ENCODE measurements at places on chromosomes 12 and 14. TPM values are rescaled to one million over a fixed set of nuclear protein-coding genes. Genes with fewer than 3 reads are reported as not detected.
A peak's percentile ranks its signal among the peaks of the same experiment; 100 is the strongest.

- no peak for DNase-seq
- H3K27ac ChIP-seq = no peak overlapping the region
- H3K36me3 ChIP-seq = no peaks in the 10 kb centered on the region
- no peaks in the 10 kb centered on the region for H3K27me3 ChIP-seq
Observed at GRCh38 chr14:58535044-58535443, 102.7 kb upstream of the DACT1 start.

GRCh38 chr12:104999347-104999685 is 13.2 kb downstream of the NOPCHAP1 start:
- no peak overlapping the region for H3K27ac ChIP-seq
- H3K4me3 ChIP-seq = no peak overlapping the region
- peaks cover 85% of the 10 kb centered on the region for H3K36me3 ChIP-seq
- no peak for DNase-seq

- peaks cover 6% of the 10 kb centered on the region for H3K27me3 ChIP-seq
- peak; percentile 84 for DNase-seq
- peak within 1 kb of the TSS; percentile 90 for H3K4me3 ChIP-seq
Observed at GRCh38 chr12:63779498-63780481, at the start of gene RXYLT1. RXYLT1 (plus strand) TSS chr12:63779909; CDS start chr12:63779961, 52 bp downstream.

- no peak overlapping the region for H3K27ac ChIP-seq
- no peaks in the 10 kb centered on the region for H3K4me1 ChIP-seq
- no peak overlapping the region for H3K4me3 ChIP-seq
- no peak for DNase-seq
- peaks cover 22% of the 10 kb centered on the region for H3K27me3 ChIP-seq
Observed at GRCh38 chr12:12133785-12134184, 63.0 kb downstream of the BCL2L14 start.

- DNase-seq = no peak
- no peaks in the 10 kb centered on the region for H3K4me1 ChIP-seq
- H3K27ac ChIP-seq = no peak overlapping the region
- peaks cover 6% of the 10 kb centered on the region for H3K27me3 ChIP-seq
Observed at GRCh38 chr12:21580748-21581516, 23.7 kb downstream of the GYS2 start.

DNA sequence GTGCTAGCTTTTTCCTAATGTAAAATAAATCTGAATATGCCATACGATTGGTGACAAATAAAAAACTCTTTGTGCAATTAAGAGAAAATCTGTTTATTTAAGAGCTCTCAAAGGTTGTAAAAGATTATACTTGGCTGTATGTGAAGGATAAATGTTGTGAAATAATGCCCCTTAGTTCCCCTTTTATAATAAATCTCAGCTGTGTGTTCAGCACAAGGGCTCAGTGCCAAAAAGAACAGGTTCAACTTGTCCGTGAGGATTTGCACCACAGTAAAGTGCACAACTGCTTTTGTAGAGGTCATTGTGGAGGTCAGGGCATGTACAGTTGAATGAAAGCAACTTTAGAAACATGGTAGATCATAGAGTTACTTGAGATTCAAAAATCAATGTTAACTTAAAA is 118.6 kb downstream of the TRMT5 start:
- H3K27ac ChIP-seq = no peak overlapping the region
- no peaks in the 10 kb centered on the region for H3K27me3 ChIP-seq
- peaks cover 10% of the 10 kb centered on the region for H3K36me3 ChIP-seq
- no peak for DNase-seq
- no peaks in the 10 kb centered on the region for H3K4me1 ChIP-seq
- H3K4me3 ChIP-seq = no peak overlapping the region

- DNase-seq = no peak
- peaks cover 42% of the 10 kb centered on the region for H3K27me3 ChIP-seq
- no peak overlapping the region for H3K4me3 ChIP-seq
- no peak overlapping the region for H3K27ac ChIP-seq
Observed at GRCh38 chr14:51576117-51576430, 75.6 kb upstream of the FRMD6 start.

GRCh38 chr12:4293966-4294505 is 20.5 kb downstream of the CCND2 start:
- DNase-seq = no peak
- no peaks in the 10 kb centered on the region for H3K27me3 ChIP-seq
- H3K36me3 ChIP-seq = peaks cover 88% of the 10 kb centered on the region
- H3K4me3 ChIP-seq = peak overlapping the region; percentile 55
- H3K4me1 ChIP-seq = peaks cover 70% of the 10 kb centered on the region
- H3K27ac ChIP-seq = peak overlapping the region; percentile 94

GRCh38 chr14:36835128-36835527 is 173.5 kb downstream of the PAX9 start:
- no peaks in the 10 kb centered on the region for H3K4me1 ChIP-seq
- H3K36me3 ChIP-seq = no peaks in the 10 kb centered on the region
- H3K27ac ChIP-seq = no peak overlapping the region
- no peak overlapping the region for H3K4me3 ChIP-seq
- no peak for DNase-seq
- H3K27me3 ChIP-seq = no peaks in the 10 kb centered on the region

DNA sequence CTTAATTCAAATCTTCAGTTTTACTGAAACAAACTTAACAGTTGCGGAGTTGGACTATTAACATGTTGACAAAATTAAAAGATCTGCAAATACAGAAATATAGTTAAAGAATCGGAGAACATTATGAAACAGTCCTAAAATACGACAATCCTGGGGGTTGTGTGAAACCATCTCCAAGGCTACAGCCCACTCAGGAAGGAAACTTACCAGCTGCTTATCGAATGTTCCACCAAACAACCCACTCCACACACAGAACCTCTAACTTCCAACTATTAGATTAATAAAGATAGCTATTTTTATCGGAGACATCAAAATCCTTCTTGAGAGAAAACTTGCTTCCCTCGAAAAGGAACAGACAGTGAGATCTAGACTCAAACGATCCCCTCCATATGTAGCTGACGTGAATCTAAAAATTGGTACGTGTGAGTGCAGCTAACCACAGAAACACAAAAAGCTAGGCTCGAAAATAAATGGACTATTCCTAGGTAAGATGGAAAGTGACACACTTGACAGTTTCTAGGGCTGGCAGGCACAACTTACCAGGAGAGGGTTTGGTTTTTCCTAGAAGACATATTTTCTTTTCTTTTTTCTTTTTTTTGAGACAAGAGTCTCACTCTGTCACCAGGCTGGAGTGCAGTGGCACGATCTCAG is 12.9 kb downstream of the VPS37B start:
- peak overlapping the region; percentile 10 for H3K27ac ChIP-seq
- H3K4me1 ChIP-seq = peaks cover 86% of the 10 kb centered on the region
- no peaks in the 10 kb centered on the region for H3K27me3 ChIP-seq
- H3K4me3 ChIP-seq = peak overlapping the region; percentile 13
- no peak for DNase-seq

- no peaks in the 10 kb centered on the region for H3K27me3 ChIP-seq
- no peak overlapping the region for H3K4me3 ChIP-seq
- H3K36me3 ChIP-seq = peaks cover 52% of the 10 kb centered on the region
- H3K27ac ChIP-seq = no peak overlapping the region
- no peak for DNase-seq
Observed at GRCh38 chr14:64937171-64937820, 5.2 kb downstream of the GPX2 start.

DNA sequence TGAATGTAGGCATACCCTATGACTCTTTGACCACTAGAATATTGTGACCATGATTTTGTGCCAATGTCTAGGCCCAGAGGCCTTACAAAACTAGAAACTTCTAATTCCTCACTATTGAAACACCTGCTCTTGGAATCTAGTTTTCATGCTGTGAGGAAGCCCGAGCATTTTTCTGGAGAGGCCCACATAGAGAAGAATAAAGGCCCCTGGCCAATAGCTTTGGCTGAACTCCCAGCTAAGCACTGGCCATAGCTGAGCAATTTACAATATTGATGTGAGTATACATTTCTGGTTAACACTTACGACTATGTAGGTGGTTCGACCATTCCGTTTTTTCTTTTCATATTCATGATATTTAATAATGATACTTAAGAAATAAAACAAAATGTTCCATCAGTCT is 190.3 kb downstream of the KCNH5 start:
- DNase-seq = no peak
- H3K27ac ChIP-seq = no peak overlapping the region
- no peaks in the 10 kb centered on the region for H3K27me3 ChIP-seq
- no peaks in the 10 kb centered on the region for H3K36me3 ChIP-seq
- H3K4me1 ChIP-seq = no peaks in the 10 kb centered on the region

GRCh38 chr12:108313241-108313605 is 25.9 kb downstream of the CMKLR1 start:
- DNase-seq = no peak
- H3K36me3 ChIP-seq = peaks cover 2% of the 10 kb centered on the region
- peaks cover 60% of the 10 kb centered on the region for H3K4me1 ChIP-seq

DNA sequence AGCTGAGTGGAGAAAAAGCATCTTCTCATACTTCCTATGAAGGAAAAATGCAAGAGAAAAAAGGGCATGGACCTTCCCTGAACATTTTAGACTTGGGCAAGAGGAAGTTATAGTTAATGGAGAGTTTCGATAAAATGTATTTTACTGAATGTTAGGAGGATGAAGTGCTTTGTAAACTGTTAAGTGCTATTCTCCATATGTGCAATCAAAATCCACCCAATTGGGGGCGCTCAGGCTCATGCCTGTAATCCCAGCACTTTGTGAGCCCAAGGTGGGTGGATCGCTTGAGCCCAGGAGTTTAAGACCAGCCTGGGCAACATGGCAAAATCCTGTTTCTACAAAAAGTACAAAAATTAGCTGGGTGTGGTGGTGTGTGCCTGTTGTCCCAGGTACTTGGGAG is 1.9 kb upstream of the CNPY2 start:
- no peak overlapping the region for H3K4me3 ChIP-seq
- peaks cover 16% of the 10 kb centered on the region for H3K4me1 ChIP-seq
- no peaks in the 10 kb centered on the region for H3K27me3 ChIP-seq
- no peak overlapping the region for H3K27ac ChIP-seq
- DNase-seq = no peak

- H3K36me3 ChIP-seq = no peaks in the 10 kb centered on the region
- no peaks in the 10 kb centered on the region for H3K4me1 ChIP-seq
- H3K27me3 ChIP-seq = peaks cover 2% of the 10 kb centered on the region
- no peak for DNase-seq
Observed at GRCh38 chr12:69044887-69045286, 111.9 kb upstream of the CPM start.

- H3K4me3 ChIP-seq = peak overlapping the region; percentile 93
- H3K27ac ChIP-seq = peak overlapping the region; percentile 94
- H3K36me3 ChIP-seq = peaks cover 12% of the 10 kb centered on the region
- H3K4me1 ChIP-seq = peaks cover 29% of the 10 kb centered on the region
- no peaks in the 10 kb centered on the region for H3K27me3 ChIP-seq
Observed at GRCh38 chr14:102362084-102362483, 606 bp downstream of the CINP start.

- no peak for DNase-seq
- H3K27ac ChIP-seq = no peak overlapping the region
Observed at GRCh38 chr12:81330480-81330879, 252.6 kb downstream of the ACSS3 start.

DNA sequence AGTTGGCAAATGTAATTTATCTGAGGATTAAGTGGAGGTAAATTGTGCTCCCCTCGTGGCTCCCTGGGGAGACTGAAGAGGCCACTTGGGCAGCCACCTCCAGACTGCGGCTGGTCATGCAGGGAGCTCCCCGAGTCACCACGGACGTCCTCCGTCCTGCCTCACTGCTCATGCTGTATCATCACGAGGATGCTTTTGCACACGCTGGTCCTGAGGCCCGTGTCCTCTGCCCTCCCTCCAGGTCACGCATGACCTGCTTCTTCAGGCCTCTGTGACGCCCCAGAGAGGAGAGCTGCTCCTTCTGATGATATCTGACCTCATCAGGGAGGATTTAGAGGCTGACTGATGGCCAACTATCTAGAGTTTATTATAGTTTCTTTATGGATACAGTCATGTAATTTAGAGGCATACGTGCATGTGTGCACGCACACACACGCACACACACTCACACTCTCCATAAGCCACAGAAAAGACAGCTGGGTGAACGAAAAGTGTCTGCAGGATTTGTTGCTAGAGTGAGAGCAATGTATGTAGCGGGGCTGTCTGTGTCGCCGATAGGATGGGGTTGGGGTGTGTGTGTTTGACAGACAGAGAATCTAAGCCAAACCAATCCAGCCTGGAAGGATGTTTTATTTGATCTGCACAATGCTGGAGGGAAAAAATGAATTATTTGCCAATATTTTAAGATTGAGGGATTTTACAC is 160.0 kb downstream of the ADGRD1 start:
- peaks cover 5% of the 10 kb centered on the region for H3K27me3 ChIP-seq
- DNase-seq = no peak
- no peak overlapping the region for H3K4me3 ChIP-seq
- H3K36me3 ChIP-seq = no peaks in the 10 kb centered on the region
- H3K27ac ChIP-seq = no peak overlapping the region

GRCh38 chr12:115708801-115709200 is 568.7 kb downstream of the MED13L start:
- no peaks in the 10 kb centered on the region for H3K36me3 ChIP-seq
- H3K27ac ChIP-seq = no peak overlapping the region
- H3K4me1 ChIP-seq = no peaks in the 10 kb centered on the region
- H3K4me3 ChIP-seq = no peak overlapping the region

DNA sequence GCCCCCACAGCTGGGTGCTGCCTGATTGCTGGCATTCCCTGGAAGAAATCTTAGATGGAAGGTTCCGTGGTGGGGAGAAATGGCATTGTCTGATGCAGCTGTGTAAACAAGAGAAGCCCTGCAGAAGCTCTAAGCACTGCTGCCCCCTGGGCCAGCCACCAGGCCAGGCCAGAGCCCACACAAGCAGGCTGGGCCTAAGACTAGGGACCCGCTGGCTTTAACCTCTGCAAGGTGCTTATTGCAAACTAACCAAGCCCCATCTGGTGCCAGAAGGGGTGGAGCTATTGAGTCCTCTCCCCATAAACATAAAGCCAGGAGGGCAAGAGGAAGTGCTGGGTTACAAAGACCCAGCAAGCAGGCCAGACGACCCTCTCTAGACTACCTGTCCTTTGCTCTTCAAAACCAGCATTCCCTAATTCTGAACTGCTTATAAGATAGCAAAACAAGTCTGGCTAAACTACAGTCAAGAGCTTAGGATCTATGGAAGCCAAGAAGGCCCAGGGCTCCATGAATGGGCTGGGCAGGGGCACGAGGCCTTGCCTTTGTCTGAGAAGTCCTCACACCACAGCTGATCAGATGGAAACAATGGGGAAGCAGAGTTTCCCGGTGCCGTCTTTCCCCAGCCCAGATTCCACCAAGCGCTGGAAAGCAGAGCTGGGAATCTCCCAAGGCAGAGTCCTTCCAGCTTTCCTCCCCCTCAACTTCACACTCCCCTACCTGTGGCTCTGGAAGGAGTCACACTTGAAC is 28.8 kb downstream of the P2RX4 start:
- H3K4me3 ChIP-seq = no peak overlapping the region
- peaks cover 63% of the 10 kb centered on the region for H3K36me3 ChIP-seq
- peak overlapping the region; percentile 96 for H3K27ac ChIP-seq
- H3K4me1 ChIP-seq = peaks cover 44% of the 10 kb centered on the region
- no peak for DNase-seq

DNA sequence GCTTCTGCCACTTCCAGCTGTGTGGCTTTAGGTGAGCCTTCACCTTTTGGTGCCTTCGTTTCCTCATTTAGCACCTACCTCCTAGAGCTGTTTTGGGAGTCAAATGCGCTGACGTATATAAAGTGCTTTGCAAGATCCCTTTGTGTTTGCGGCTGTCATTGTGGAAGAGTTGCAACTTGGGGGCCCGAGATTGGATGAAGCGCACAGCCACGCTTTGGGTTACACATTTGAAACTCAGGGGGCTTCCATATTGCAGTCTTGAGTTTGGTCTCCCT is 636 bp upstream of the ARL6IP4 start:
- peak overlapping the region; percentile 85 for H3K4me3 ChIP-seq
- peaks cover 69% of the 10 kb centered on the region for H3K4me1 ChIP-seq
- peaks cover 43% of the 10 kb centered on the region for H3K36me3 ChIP-seq
- H3K27me3 ChIP-seq = no peaks in the 10 kb centered on the region

Gene TBPL2
- total RNA-seq = not detected

Gene IAPP
- not detected for total RNA-seq

Gene GDF3
- not detected for total RNA-seq

Gene TEAD4
- 0.34 TPM for total RNA-seq

Gene OTUB2
- total RNA-seq = 1.7 TPM

Measured in activated CD8-positive, alpha-beta T cell treated with anti-CD3 and anti-CD28 coated beads, Interleukin-2, amount 10 ng/mL, durations not matched to agents 7 days and 5 days (primary cell).